ENCODE measurements at places on chromosomes 16 and 17.

DNA sequence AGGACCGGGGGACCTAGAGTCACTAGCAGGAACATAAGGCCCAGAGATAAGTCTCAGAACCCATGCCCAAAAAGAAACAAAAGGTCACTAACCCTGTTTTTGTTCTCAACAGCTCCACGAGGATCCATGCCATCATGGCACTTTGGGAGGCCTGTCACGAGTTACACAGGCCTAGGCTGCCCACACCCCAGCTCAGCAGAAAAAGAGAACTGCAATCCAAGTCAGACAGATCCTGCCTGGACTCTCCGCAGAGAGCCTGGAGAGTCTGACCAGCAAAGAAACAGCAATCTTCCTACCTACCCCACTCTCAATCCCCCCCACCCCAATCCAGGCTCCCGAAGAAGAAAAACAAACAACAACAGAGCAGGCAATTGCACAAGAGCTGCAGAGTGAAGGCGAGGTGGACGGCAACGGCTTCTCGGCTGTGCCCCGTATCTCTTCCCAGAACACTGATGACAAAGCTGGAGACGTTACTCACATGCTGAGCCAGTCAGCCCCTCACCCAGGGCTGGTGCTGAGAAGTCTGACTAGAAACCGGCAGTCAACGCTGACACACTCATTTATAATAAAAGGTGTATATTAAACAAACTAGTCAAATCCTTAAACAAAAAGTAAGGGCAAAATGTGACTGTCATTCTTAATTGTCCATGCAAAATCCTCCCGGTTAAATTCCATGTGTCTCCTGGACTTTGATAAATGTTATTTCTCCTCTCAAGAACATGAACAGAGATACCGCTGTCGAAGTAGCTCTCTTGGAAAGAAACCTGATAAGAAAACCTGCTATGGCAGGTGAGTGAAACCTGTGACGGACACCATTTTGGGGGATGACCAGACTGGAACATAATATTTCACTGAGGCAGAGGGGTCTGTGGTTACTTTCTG is 89.3 kb downstream of the SMG6 start:
- peak; percentile 42 for DNase-seq

DNA sequence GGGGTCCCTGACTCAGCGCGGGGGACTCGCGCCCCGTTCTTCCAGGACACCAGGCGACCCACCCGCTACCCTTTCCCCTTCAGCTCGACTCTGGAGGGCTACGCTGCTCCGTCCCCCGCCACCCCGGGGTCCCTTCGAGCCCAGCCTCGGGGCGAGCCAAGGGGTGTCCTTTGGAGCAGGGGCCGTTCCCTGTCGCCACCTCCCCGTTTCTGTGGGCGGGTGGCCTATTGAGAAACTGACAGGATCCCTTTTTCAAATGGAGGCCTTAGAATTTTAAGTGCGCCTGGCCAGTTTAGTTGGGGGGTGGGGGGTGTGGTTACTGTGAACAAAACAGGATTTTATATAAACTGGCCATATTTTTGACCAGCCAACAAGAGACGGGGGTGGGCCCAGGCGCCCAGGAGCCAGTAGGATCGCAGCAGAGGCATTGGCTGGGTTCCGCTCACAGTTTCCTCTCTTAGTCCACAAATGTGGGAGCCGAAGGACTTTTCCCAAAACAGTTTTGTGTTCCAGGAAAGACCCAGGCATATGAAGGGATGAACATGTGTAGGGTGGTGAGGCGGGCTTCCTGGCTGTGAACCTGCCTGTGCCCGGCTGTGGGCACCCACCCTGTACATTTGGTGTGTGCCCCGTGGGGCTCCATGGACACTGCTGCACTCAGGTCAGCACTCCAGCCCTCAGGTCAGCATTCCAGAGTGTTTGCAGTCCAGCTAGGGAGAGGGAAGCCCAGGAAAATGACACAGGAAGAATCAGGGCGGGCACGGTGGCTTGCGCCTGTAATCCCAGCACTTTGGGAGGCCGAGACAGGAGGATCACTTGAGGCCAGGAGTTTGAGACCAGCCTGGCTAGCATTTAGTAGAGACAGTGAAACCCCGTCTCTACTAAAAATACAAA is 722 bp upstream of the TIMP2 start:
- no peak for DNase-seq

DNA sequence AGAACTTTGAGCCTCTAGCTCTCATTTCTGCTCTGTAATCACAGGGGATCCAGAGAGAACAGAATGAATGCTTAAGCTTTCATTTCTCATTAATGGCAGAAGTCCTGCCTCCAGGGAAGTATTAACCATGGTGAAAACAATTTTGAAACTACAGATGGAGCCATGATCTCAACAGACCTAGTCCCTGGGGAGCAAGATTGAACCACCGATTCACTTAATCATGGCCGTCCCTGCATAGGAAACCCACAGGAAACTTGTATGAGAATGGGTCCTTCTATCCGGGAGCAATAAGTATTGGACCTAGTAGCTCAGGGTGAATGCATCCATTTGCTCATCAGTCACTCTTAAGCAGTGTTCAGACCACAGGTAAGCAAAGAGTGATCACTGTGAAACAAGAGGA is 40.2 kb upstream of the CLEC18A start:
- DNase-seq, result no peak

DNA sequence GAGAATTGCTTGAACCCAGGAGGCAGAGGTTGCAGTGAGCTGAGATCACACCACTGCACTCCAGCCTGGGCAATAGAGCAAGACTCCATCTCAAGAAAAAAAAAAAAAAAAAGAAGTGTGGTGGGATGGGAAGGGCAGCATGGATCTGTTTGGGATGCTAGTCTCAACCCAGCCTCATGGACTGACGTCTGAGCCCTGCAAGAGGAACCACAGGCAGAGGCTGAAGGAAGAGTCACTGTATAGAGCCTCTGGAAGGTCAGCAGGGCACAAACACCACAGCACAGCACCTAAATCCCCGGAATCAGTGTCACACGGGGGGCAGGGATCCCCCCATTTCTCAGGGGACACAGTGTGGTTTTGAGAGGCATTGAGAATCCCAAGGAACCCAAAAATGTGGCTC is 10.9 kb upstream of the CXCL16 start:
- no peak for DNase-seq

GRCh38 chr16:4624827-4625559 is 367 bp downstream of the MGRN1 start:
- no peak for DNase-seq

DNA sequence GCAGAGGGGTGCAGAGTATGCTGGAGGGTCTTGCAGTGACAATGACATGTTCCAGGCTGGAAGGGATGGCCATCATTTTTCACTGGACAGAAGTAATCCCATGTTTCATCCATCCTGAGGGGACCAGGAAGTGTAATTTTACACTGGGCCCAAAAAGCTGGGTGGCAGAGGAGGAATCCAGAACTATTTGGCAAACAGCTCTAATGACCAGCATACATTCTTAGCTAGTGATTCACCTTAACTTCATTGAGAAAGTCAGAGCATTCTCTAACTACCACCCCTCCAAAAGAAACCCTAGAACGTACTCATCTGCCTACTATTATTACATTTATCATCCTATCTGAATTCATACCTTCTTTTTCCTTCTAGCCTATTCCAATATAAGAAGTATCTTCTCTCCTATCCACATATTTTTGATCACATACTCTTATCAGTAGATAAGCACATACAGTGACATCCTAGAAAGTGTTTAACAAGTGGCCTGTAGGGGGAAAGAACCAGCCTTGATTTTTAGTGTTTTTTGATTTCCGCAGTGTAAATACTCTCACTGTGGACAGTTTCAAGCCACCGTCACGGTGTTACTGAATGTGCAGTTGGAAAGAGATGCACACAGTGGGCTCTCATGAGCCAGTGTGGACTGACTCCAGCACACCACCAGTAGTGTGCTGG is 118.1 kb downstream of the FTO start:
- DNase-seq, result no peak

DNA sequence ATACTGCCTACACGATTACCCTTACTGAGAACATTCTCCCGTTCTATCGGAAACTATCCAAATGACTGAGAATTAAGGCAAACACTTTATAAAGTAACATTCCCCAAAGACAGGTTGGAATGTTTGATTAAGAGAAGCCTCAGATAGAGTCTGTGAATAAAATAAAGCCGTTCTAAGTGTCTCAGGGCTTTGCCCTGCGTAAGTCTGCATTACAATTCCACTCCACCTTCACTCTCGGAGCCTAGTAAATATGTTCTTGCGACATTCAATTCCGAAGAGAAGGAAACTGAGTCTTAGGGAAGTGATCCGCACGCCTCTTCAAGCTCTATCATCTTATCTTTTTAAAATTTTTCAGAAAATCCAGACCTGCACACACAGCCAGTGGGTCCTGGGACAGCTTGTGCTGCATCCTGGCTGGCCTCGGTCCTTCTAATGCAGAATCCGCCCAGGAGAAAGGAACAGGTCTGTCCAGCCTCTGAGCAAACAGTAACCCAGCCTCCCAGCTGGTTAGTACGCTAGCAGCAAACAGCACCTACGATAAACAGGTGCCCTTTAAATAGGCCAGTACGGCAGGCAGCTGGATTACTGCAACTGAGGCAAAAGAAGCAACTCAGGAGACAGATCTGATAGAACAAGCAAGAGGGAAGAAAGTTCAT is 254.1 kb upstream of the IRX3 start:
- DNase-seq, result no peak

- DNase-seq, result no peak
Measured at GRCh38 chr16:51051671-51052070, 99.4 kb downstream of the SALL1 start.

GRCh38 chr16:16909126-16909525 is 530.2 kb downstream of the NPIPA7 start:
- no peak for DNase-seq

DNA sequence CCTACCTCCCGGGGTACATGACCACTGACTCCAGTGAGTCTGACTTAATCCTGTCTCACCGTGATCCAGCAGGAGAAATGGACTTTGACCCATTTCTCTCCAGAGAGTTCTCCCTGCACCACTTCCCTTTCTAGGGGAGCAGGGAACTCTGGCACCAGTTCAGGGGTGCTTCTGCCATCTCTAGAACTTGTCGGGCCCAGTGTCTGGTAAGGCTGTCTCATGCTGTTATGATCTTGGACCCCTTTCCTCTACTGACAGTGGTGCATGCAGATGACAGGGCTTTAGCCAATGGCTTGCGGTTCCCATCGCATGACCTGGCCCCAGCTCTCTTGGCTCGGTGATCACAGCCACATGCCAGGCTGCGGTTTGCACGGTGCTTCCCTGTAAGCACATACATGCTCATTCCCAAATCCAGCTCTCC is 62.0 kb downstream of the SLC39A11 start:
- no peak for DNase-seq

DNA sequence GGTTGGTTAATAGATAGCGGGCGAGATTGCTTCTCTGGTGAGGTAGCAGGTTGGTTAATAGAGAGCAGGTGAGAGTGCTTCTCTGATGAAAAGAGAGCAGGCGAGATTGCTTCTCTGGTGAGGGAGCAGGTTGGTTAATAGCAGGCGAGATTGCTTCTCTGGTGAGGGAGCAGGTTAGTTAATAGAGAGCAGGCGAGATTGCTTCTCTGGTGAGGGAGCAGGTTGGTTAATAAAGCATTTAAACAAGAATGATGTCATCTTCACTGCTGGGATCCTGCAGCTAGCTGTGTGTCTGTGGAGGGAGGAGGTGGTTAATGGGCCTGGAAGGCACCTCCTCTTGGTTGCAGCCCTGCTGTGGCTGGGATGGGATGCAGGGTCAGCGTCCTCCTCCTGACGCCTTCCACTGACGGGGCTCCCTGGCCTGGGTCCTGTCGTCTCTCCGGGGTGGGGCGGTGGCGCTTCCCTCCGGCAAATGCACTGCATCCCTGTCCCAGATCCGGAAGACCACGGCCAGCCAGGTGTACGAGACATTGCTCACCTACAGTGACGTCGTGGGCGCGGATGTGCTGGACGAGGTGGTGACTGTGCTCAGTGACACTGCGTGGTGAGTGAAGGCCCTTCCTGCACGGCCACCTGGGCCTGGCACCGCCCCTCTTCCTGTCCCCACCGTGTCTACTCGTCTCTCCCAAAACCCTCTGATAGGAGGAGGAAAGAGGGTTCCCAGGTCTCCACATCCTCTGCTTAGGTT is 99.2 kb upstream of the ZNF750 start:
- no peak for DNase-seq

Measured in amniotic stem cell (primary cell).